ENCODE measurements at places on chromosomes 7 and 10.

DNA sequence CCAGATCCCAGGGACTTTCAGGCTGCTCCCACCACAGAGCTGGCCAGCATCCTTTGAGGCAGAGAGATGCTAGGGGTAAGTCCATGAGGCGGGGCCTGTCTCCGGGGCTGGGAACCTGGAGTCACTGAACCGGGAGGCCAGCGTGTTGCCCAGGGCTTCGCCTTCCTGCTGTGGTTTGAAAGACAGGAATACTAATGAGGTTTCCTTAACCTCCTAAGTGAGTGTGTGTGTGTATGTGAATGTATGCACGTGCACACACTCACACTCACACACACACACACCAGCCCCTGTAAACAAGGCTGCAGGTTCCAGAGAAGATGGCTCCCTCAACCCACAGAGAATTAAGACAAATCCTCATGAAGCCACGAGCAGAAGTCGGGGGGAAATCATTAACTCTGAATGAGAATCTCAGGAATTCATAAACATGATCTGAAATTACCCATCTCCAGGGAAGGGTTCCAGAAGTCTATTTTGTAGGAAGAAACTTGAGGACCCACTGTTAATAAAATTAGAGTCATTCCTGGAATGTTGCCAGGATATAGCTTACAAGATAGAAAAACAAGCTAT, 20.3 kb upstream of the PFKP start:
- DNase-seq, result no peak

DNA sequence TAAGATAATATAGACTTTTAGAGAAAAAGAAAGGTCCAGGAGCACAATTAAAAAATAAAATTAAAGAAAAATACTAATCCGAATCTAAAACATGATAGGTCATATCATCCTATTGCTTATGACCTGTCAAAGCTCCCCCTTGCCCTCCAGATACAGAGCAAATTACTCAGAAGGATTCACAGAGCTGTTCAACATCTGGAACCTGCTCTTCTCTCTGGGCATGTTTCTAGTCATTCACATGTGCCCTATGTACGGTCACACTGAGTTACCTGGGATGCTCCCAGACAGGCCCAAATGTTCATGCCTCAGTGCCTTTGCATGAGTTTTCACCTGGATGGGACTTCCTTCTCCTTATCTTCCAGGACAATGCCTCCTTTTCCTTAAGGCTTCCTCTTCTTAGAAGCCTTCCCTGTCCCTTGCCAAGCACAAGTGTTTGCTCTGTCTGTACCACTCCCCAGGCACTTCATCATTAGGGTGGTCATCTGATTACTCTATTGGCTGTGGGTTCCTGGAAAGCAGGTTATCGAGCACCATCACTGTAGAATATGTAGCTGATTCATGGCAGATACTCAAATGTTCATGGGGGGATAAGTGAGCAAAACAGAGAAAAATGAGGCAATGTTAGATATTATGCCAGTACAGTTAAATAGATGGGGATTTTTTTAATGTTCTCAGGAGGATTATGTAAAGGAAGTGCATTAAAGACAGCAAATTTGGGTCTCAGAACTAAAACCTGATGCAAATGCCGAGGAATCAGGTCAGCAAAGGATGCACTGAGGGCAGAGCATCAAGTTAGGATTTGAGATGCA, 12.0 kb upstream of the AOAH start:
- DNase-seq, result no peak

DNA sequence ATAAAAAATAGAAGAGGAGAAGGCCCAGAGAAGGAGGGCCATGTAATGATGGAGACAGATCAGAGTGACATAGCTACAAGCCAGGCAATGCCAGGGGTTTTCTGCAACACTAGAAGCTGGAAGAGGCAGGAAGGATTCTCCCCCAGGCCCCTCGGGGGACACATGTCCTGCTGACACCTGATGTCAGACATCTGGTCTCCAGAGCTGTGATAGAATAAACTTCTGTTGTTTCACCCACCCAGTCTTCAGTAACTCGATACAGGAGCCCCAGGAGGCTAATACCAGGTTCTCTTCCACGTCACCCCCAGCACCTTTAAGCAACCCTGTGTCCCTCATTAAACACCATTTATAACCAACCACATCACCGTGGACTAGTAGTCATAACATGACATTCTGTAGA, 94.9 kb downstream of the TMEM130 start:
- no peak for DNase-seq

DNA sequence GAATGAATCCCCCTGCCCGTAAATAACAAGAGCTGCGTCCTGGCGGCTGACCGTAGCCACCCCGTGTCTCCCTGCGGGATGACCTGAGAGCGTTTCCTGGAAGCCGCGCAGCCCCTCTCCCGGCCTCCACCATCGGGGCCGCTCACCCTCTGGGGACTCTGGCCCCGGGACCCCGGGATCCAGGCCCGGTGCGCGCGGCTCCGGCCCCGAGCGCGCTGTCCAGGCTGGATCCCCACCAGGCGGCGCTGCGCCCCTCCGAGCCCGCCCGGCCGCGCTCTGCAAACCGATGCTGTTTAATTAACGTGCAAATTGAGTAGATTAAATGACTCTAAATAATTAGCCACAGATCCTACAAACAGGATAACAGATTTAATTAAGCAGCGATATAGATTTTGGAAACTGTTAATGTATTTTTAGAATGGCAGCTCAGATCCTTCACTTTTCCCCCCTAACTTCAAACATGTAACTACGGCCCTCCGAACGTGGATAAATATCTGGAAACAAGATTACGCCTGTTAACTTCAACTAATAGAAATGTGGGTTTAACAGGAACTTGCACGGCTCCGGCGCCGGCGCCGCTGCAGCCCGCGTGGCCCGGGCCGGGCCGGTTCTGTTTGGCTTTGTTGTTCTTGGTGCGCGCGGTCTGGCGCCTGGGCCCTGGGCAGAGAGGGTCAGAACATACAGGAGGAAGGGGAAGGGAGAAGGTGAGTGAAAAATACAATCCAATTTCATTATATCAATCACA, 7.1 kb upstream of the UNCX start:
- DNase-seq, result peak; percentile 60

DNA sequence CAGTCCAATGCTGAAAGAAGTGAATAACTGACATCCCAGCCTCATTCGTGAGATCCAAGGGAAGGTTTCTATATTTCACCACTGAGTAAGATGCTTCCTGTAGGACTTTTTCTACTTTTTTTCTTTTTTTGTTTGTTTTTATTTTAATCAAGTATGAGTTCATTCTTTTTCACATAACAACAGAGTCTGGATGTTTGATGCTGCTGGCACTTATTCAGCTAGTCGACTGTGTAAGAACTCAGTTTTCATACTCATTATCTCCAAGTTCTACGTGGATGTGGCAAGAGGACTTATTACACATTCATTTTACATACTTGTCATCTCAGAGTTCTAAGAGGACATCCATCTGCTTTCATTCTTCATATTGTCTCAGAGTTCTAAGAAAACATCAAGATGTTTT, 86.9 kb downstream of the CPXM2 start:
- no peak for DNase-seq

DNA sequence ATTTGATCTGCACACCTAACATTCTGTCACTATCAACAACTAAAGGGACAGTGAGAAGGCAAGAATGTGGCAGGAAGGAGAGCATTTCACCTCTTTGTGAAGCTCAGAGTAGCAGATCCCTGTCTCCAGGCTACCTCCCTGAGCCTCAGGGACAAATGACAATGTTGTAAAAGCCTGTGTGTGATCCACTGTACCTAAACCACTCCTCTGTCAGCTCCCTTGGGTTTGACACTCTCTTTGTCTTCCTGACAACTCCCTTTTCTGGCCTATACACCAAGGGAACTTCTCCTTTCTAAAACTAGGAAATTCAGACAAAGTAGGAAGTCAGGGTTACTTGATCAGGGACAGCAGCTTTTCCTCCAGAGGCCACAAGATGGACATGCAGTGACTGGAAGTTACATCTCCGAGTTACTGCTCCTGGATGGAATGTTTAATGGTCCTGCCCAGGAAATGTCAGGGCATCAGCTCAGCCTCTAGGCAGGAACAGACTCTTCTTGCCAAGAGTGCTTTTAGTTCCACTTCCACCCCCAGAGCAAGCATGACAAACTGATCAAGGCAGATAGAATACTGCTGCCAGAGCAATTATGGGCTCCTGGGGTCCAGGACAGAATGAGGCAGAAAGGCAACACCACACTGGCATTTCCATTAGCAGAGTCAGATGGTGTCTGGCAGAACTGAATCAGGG, 1014.5 kb upstream of the LRRTM3 start:
- DNase-seq, result no peak

GRCh38 chr10:13016426-13016825, 14.9 kb upstream of the CCDC3 start:
- DNase-seq, result no peak

DNA sequence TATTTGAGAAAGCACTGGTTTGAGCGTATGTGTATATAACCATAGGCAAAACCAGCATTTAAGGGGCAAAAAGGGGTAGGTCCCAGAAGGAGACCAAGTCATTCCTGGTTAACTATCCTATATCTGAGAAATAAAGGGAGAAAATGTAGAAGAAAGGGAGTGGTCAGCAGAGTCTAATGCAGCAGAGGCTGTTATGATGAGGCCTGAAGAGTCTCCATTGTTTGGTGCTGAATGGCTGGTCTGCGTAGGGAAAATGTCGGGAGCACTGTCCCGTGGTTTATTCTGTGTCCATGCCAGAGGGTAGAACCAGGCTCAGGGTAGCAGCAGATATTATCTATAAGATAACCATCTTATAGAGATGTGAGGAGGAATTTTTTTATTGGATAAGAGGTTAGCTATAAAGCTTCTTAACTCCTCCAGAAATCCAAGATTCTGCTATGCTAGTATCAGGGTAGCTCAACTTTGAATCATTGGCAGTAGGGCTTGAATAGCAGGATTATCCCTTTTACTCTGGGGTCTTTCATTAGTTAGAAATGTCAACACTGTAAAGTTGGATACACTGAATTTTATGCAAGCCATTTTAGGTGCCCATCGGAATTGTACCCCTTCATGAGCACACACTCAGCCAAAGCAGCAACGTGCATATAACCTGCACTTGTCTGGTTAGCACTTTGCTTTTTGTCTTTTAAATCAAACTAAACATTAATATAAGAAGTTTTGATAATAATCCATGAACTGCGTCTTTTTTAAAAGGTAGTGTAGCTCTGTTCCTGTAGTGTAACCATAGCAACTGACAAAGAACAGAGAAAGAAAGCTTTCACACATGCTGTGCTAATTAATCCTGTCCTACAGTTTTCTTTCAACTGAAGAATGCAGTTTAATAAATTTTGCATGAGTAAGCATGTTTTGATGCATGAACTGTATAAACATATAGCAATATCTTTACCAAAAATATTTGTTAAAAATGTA, 312.0 kb upstream of the FZD1 start:
- DNase-seq, result no peak

GRCh38 chr7:96244244-96244991, 77.5 kb downstream of the SLC25A13 start:
- DNase-seq, result no peak

DNA sequence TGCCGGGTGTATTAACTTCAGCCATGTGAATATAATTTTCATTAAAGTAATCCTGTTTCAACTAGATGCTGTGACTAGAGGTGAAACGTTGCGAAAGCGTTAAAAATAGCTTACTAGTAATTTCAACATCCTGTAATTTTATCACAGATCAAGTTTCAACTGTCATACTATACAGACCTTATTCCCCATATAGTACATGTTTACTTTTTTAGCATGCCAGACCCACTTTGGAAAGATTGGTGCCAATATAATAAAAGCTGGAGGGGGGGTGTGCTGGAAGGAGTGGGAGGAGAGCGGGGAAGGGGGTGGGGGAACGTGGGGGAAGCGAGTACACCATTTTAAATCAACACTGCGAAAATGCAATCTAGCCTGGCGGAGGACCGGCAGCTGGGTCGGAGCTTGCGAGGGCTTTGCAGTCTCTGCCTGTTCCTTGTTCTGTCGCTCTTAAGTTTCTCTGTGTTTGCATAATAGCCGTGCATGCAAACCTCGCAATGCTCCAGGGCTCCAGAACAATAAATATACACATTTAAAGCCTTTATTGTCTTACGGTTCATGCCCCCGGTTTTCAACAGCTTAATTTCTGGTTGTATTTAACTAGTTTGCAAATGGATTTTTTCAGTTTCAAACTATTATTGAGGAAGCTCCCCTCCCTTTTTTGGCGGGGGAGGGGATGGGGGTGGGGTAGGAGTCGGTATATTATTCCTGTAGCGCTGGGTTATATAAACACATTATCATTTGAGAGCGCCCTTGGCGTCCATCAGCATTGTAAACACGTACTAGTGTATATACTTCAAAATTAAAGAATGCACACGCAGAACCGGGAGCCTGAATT, 1.3 kb upstream of the ARID5B start:
- peak; percentile 65 for DNase-seq

GRCh38 chr7:77247206-77247850, 47.7 kb upstream of the FGL2 start:
- peak; percentile 89 for DNase-seq

GRCh38 chr7:30627026-30627425, 32.3 kb downstream of the GARS1 start:
- no peak for DNase-seq

DNA sequence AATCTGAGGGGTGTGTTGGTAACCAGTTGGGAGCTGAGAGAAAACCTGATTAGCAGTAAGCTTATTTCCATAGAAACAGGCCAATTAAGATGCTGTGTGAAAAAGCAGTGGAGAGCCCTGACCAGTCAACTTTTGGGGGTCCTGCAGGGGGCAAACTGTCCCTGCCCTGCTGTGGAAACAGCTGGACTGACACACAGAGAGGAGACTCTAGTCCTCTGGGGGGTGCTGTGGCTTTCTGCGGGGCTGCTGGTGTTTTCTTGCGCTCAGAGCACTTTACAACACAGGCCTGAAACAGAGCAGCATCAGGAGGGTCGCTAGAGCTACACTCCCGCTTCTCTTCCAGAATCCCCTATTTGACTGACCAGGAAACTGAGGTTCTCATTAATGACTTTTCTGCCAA, 546.9 kb upstream of the GALNT17 start:
- no peak for DNase-seq
